Skin of body (tissue), 3 donors: ENCODE measurements at places on chromosomes 1 and 21. TPM values are rescaled to one million over a fixed set of nuclear protein-coding genes. Genes with fewer than 3 reads are reported as not detected.

PGBD2 gene
- total RNA-seq: 5.3 TPM

TMCO4 gene
- 6.1 TPM for total RNA-seq

RSPO1 gene
- total RNA-seq: 10.4 TPM

PIK3C2B gene
- 29.6 TPM for total RNA-seq

CHRM3 gene
- total RNA-seq: 2.0 TPM

GBP4 gene
- total RNA-seq: 1.6 TPM

FALEC gene
- not detected for total RNA-seq

LCE1A gene
- 1.7 TPM for total RNA-seq

CFAP107 gene
- not detected for total RNA-seq

HSD3B1 gene
- 1.2 TPM for total RNA-seq

LPGAT1 gene
- 27.0 TPM for total RNA-seq

FAM43B gene
- total RNA-seq: 0.79 TPM

TRIM67 gene
- 0.10 TPM for total RNA-seq

SFN gene
- 254 TPM for total RNA-seq

CR1L gene
- 1.6 TPM for total RNA-seq

AMY1B gene
- total RNA-seq: not detected

LENEP gene
- total RNA-seq: not detected

OXCT2 gene
- total RNA-seq: 2.4 TPM

FAM163A gene
- 0.10 TPM for total RNA-seq

LCK gene
- 1.2 TPM for total RNA-seq
